Right ventricle myocardium superior (tissue), 1 donor: ENCODE measurements at places on chromosomes 5 and 9. TPM values are rescaled to one million over a fixed set of nuclear protein-coding genes. Genes with fewer than 3 reads are reported as not detected.

DAB2IP gene
- 44.7 TPM for total RNA-seq

DNA sequence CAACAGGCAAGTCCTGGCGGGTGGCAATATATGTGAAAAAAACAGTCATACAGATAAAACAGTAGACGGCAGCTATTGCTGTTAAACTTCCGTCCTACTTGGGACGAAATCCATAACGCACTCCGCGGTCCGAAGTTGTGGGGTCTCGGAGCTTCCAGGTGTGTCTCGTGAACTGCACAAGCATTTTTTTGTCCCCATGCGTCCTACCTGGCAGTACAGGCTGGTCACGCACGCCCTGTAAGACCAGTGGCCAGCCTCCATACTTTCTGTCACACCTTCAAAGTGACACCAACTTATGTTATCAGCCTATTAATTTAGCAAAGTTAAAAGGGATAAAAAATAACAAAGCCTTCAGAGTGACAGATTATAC, 51.3 kb downstream of the TGFBI start:
- no peak for DNase-seq

GRCh38 chr9:100322954-100323536, 29.7 kb downstream of the TEX10 start:
- no peak for DNase-seq

RORB gene
- total RNA-seq: 5.7 TPM

DNA sequence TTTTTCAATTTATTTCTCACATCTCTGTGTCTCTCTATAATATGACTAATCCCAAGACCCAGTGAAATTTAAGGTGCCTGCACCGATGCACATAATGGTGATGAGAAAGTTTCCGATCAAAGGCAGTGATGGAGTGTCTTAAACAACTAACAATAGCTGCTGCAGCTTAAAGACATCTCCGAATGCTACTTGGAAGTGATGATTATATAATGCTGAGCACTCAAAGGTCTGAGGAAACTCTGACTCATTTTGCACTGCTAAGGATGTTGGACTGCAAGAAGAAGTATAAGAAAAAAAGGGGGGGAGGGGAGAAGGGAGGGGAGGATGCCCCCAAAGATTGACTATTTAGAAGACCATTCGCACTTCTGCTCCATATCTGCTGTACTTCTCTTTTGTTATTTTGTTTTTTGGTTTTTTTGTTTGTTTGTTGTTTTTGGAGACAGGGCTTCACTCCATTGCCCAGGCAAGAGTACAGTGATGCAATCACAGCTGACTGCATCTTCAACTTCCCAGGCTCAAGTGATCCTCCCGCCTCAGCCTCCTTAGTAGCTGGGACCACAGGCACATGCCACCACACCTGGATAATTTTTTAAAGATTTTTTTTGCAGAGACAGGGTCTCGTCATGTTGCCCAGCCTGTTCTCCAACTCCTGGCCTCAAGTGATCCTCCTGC, 192.2 kb downstream of the HSD17B3 start:
- DNase-seq: no peak

RHOBTB3 gene
- total RNA-seq: 81.1 TPM
